ENCODE measurements at places on chromosomes 7 and 10.
A peak's percentile ranks its signal among the peaks of the same experiment; 100 is the strongest.

DNA sequence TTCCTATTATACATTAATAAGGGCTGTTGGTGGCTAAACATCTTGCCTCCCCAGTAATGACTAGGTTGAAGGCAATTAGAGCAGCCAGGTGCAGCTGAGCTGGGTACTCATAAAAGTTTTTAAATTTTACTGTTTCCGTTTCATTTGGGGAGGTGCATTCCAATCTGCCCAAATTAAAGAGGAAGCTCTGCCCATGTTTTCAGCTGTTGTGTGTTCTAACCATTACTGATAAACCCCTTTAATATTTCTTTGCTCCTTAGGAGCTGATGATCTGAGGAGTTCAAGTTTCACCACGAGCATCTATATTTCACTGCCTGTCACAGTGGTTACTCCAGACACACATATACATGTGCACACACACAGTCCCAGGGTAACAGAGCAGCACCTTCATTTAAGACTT lies 94.4 kb downstream of the JAZF1 start:
- no peak for DNase-seq

DNA sequence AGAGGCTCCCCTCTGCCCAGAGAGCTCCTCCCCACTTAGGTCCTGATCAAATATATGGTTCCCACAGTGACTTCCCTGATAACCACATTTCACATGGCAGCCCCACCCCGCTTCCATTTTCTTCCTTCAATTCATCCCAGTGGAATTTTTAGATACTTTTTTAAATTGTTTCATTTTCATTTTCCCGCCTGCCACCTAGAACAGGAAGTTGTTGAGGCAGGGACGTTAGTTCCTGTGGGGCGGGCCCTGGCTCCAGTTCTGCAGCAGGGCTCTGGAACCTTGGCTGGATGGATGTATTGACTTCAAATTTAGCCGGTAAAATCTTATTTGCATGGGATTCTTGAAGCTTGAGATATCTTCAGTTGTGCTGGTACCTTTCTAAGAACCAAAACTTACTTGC lies 226.6 kb downstream of the PAXIP1 start:
- no peak for DNase-seq

DNA sequence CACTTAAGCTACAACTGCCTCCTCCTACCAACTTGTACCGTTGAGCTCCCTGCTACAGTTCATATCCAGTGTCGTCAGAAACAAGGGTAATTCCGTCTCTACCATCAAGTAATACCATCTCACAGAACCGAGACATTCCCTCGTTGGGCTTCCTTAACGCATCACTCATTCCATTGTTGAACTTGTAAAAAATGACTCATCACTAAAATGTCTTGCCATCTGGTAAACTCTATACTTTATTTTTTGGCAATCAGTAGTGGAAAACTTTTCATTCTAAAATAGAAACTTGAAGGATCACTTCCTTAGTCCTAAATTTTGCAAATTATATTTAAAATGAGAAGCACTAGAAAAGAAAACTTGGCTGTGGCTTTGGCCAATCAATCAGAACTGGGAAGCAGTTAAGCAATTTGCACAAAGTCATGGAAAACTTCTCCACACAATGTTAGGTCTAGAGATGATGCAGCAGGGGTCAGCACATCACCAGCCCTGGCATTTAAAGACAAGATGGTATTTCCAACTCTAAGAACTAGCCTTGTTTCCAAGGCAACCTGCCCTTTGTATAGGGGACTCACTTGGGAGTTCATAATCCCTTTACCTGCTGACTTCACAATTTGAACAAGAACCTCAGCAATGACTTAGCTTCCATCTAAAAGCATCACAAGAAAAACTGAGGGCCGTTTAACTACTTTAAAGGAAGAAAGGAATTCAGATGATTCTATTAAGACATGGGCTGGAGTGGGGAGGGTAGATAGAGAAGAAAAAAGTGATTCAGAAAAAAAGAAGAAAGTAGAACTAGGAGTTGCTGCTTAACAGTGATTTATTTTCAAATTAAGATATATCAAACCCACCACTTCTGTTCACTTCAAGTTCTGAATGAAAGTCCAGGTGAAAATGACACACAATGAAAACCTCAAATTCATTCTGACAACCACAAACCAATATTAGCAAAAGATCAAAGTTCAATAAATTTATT lies 288.1 kb downstream of the PARD3 start:
- peak; percentile 74 for DNase-seq

GRCh38 chr7:30813466-30813865 lies 42.2 kb downstream of the MINDY4 start:
- DNase-seq = no peak

DNA sequence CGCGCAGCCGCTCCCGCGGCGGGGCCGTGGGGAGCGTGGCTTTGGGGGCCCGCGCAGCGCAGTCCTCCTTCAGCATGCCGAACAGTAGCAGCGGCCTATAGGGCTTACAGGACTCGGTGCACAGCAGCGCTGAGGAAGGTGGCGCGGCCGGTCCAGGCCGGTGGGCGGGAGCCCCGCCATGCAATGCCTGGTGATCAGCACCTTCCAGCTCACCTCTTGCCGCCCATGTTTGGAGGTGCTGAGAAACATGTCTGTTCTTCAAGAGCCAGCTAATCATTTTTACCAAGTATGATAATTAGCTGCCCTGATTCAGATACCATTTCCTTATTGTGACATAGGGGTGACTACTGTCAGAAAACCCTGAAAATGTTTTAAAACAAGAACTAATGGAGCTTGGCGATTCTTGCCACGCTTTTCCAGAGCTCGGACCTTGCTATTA lies 33.5 kb upstream of the SFTPD start:
- DNase-seq = peak; percentile 25

GRCh38 chr7:93728292-93728691 lies 153.8 kb upstream of the CALCR start:
- no peak for DNase-seq

GRCh38 chr7:31919678-31920369 lies 150.4 kb downstream of the PDE1C start:
- DNase-seq = no peak

DNA sequence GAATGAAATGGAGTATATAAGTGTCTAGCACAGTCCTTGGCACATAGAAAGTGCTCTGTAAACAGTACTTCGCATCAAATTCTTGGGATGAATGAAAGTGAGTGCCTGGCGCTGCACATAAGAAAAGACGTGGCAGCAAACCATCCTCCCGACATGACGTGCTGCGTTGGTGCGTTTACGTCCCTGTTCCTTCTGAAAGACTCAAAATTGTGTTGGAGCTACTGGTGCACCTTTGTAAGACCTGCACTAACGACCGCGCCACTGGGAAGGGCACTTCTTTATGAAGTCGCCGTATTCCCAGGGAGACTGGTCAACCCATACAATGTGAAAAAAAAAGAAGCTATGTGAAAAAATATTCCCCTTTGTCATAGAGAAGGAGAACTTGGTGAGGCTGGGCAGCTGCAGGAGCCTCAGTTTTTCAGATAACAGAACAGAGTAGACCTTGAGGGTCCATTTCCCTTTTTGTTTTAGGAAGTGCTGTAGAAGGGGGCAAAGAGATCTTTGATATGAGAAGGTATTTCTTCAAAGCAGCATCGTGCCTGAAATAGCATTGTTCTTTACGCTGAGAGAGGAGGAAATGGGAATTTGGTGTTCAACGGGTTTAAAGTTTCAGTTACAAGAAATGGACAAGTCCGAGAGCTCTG lies 91.7 kb downstream of the PTPRE start:
- no peak for DNase-seq

DNA sequence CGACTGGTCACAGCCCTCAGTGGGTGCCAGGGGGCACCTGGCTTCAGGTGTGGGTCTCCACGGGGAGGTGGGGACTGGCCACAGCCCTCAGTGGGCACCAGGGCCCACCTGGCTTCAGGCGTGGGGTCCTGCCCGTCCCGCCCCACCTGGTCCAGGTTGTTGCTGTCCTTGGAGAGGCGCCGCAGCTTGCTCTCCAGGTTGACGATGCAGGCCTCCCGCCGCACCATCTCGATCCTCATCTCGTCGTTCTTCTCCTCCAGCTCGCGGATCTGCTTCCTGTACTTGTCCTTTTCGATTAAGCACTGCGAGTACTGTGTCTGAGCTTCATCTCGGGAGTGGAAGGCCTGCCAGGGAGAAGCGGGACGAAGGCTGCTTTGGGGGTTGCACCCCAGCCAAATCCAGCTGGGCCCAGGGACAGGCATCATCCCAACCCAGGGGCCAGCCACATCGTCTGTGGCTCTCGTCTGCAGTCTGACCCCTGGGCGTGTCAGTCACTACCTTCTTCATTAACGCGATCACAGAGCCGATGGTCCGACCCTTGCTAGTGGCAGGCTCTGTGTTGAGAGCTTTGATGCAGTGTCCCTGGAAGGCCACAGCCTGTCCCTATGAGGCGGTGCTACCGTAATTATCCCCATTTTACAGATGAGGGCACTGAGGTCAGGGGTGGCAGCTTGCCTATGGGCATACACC lies 92.9 kb upstream of the GNA12 start:
- DNase-seq = no peak

GRCh38 chr10:130135676-130136225 lies 440 bp upstream of the GLRX3 start:
- no peak for DNase-seq

- no peak for DNase-seq
Observed at GRCh38 chr7:7202375-7202720, 20.0 kb downstream of the C1GALT1 start.

DNA sequence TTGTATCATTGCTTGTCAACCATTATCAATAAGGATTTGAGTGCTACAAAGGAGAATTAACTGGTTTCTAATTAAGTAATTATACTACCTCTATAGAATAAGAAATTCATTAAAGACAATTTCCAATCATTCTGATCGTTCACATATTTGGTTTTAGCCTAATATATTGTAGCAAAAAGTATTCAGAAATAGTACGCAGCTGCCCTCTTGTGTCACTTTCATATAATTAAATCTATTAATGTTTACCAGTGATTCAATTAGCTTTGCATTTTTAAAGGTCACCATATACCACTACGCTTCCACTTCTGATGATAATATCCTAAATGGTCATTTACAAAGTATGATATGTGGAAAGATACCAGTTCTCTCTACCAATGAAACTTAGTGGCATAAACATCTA lies 128.3 kb downstream of the NEBL start:
- DNase-seq = no peak

DNA sequence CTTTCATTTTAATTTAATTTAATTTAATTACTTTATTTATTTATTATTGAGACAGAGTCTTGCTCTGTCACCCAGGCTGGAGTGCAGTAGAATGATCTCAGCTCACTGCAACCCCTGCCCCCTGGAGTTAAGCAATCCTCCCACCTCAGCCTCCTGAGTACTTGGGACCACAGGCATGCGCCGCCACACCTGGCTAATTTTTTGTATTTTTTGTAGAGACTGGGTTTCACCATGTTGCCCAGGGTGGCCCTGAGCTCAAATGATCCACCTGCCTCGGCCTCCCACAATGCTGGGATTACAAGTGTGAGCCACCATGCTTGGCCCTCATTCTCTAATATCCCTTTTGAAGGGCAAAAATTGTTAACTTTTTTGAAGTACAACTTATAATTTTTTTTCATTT lies 92.9 kb downstream of the XRCC2 start:
- DNase-seq = no peak

GRCh38 chr7:135257-135653 lies 57.1 kb upstream of the FAM20C start:
- no peak for DNase-seq

DNA sequence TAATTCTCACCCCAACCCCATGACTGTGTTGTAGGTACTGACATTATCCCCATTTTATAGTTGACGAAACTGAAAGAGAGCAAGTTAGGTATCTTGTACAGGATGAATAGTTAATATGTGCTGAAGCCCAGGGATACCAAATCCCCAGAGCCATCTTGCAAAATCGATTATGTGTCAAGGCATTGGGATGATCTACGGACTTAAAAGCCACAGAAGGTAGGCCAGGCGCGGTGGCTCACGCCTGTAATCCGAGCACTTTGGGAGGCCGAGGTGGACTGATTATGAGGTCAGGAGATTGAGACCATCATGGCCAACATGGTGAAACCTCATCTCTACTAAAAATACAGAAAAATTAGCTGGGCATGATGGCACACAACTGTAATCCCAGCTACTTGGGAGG lies 242.4 kb upstream of the RHOBTB1 start:
- DNase-seq = no peak

GRCh38 chr7:33716581-33717477 lies 188.5 kb upstream of the BMPER start:
- peak; percentile 32 for DNase-seq

- peak; percentile 20 for DNase-seq
Observed at GRCh38 chr10:100148353-100149211, 37.2 kb downstream of the ERLIN1 start.

DNA sequence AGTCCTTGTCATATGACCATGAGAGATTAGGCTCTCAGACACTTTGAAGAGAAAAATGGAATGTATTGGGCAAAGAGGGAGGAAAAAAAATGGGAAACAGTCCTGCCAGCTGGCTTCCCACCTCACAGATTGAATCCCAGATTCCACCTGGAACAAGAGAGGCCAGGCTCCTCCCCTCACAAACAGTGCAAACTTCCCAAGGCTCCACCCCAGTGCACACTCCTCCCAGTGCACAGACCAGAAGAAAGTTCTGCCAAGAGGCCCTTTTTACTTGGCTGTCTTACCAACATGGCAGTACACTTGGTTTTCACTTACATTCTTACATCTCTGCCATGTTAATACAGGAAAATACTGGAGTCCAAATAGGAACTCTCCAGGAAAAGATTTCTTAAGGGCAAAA lies 202.3 kb downstream of the AHR start:
- no peak for DNase-seq

- DNase-seq = no peak
Observed at GRCh38 chr10:78780551-78780961, 288.2 kb upstream of the ZMIZ1 start.

- peak; percentile 45 for DNase-seq
Observed at GRCh38 chr7:2530071-2530987, 10.8 kb downstream of the LFNG start.

GRCh38 chr7:155959894-155960293 lies 147.6 kb upstream of the SHH start:
- no peak for DNase-seq

- no peak for DNase-seq
Observed at GRCh38 chr7:12152196-12152918, 58.7 kb upstream of the TMEM106B start.

DNA sequence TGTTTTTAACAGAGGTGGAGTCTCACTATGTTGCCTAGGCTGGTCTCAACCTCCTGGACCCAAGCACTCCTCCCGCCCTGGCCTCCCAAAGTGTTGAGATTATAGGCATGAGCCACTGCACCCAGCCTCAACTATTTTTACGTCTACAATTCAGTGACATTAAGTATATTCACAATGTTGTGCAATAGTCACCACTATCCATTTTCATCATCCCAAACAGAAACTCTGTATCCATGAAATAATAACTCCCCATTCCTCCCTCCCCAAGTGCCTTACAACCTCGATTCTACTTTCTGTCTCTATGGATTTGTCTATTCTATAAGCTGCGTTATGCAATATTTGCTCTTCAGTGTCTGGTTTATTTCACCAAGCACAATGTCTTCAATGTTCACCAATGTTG lies 20.3 kb upstream of the ZNRF2 start:
- no peak for DNase-seq
